CD4-positive, alpha-beta T cell (primary cell): ENCODE measurements at places on chromosomes 7 and 10.

DNA sequence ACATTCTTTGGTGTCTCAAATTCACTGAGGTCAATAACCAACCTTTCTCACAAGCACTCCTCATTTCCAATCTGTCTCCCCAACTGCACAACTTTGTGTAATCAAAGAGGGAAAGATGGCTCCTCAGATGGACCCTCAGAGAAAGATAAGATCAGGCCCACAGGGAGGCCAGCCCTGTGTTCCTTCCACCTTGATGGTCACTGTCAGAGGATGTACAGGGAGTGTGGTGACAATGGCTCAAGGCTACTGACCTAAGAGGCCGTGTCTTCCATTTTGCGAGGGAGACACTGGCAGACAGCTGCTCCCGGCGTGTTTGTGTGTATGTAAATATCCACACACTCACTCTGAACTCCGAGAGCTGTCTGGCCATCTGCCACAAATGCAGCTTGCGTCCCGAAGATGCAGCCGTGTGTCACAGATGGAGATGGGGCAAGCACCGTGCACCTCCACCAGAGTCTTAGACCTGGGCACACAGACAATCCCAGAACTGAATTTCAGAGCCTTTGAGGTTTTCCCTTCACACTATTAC is 712.1 kb upstream of the NRP1 start:
- no peak for DNase-seq

- DNase-seq = no peak
These were observed 952 bp downstream of the DNMBP start for GRCh38 chr10:100008708-100009282.

DNA sequence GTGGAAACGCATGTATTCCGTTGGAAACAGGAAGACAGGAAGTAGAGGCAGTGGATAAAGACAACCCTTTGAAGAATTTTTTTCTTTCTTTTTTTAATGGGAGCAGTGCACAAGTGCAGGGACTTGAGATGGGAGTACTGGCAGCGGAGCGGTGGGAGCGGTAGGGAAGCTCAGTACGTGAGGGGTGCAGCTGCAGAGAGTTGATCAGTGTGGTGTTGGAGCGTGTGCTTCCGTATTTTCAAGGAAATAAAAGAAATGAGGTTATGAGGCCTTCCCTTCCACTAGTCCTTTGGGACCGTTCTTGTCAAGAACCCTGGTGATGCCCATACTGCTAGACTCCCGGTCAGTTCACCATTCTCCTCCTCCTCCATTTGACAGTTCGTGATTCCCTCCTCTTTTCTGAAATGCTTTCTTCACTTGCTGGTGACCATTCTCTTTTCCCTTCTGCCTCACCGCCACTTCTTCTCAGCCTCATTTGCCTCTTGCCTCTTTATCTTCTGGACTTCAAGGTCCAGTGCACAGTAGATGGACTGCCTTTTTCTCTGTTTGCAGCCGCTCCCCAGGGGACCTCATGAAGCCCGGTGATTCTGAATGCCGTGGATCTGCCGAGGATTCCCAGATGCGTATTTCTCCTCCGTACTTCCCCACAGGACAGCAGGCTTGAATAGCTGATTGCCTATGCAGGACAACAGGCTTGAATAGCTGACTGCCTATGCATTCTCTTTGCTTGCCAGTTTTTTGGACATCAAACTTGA is 39.1 kb upstream of the TMEM236 start:
- DNase-seq = no peak

DNA sequence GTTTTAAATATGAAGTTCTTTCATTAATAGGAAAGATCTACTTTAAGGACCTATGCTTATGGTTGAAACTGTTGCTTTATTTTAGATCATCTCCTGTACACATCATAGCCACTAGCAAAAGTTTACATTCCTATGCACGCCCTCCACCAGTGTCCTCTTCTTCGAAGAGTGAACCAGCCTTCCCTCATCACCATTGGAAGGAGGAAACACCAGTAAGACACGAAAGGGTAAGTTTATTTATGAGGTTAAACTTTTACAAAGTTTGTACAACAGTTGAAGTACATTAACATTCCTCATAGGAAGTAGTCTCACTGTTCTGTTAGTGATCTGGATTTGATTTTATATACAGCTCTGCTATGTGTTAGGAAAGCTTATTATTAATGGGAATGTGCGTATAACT is 16.9 kb downstream of the HBP1 start:
- DNase-seq = no peak

GRCh38 chr7:118492466-118492865 is 268.0 kb downstream of the ANKRD7 start:
- no peak for DNase-seq

DNA sequence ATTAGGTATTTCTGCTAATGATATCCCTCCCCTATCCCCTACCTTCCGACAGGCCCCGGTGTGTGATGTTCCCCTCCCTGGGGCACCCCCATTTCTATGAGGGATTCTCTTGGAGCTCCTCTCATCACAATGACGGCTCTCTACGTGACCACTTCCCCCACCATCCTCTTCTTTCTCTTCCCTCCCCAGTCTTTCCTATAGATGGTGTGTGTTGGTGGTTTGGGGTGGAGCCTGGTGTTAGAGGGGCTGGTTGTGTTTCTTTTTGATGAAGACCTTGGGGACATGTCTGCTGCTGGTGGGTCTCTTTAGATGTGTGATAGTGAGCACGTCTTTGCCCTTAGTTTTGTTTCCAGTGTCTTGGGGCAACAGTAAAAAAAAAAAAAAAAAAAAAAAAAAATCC is 28.6 kb downstream of the RPS24 start:
- no peak for DNase-seq

- DNase-seq = no peak
These were observed 89.7 kb upstream of the STEAP1B start for GRCh38 chr7:22589641-22590201.

- no peak for DNase-seq
These were observed 257.2 kb upstream of the GLI3 start for GRCh38 chr7:42494199-42494710.

GRCh38 chr7:140996-141395 is 51.4 kb upstream of the FAM20C start:
- DNase-seq = no peak

GRCh38 chr10:118845776-118846175 is 91.0 kb upstream of the CACUL1 start:
- no peak for DNase-seq

- no peak for DNase-seq
These were observed 21.9 kb downstream of the PSAP start for GRCh38 chr10:71829171-71829570.

DNA sequence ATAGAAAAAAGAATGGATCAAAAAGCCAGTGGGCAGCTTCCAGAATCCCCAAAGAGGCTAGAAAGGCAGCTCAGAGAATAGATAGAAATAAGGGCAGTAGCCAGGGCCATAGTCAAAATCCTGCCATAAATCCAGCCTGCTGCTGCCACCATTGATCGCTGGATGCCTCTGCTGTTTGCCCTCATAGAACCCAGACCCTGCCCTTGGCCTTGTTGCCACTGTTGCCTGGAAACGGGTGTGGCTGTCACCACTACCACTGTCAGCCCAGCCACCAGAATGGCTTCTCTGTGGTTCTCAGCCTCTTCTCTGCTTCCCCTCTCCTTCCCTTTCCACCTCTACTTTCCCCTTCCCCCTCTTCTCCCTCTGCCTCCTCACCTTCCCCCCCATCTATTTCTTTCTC is 57.8 kb downstream of the HHEX start:
- no peak for DNase-seq

- DNase-seq = no peak
These were observed 199.5 kb downstream of the GFRA1 start for GRCh38 chr10:116073510-116073909.

GRCh38 chr10:34169677-34170076 is 645.4 kb downstream of the PARD3 start:
- DNase-seq = no peak

DNA sequence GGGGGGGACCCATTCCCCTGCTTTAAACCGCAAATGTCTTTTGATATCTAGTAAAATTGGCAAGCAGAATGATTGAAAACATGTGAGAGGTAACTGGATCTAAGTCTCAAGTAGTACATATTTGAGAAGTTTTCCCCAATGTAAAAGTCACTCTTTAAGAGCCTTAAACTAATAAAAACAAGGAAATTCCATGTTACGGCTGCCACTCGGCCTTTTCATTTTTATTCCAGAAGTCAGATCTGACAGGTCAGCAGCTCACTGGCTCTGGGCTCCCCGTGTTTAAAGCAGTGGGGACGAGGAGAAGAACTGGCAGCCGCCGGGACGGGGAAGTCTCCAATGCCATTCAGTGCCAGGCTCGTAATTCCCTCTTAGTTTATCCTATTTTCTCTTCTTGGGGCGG is 80.7 kb downstream of the CUX1 start:
- DNase-seq = no peak

- no peak for DNase-seq
These were observed 3.2 kb downstream of the BEND7 start for GRCh38 chr10:13525663-13526062.

DNA sequence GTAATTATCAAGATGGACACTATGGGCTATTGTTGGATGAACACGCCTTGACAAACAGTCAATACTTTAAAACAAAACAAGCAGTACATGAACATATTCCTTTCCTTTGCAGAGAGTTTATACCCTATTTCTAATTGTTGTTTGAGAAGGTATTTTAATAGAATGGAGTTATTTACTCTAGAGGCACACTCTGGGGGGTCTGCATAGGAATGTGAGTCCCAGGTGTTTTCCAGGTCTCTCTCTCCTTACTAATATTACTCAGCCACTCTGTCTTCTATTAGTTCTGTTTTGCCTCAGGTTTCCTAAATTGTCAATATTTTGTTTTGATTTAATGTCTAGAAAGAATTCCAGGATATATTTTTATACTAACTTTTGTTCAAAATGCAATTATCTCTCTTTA is 1091.4 kb downstream of the CNTNAP2 start:
- DNase-seq = no peak

GRCh38 chr10:7933262-7933661 is 115.0 kb downstream of the TAF3 start:
- DNase-seq = no peak

DNA sequence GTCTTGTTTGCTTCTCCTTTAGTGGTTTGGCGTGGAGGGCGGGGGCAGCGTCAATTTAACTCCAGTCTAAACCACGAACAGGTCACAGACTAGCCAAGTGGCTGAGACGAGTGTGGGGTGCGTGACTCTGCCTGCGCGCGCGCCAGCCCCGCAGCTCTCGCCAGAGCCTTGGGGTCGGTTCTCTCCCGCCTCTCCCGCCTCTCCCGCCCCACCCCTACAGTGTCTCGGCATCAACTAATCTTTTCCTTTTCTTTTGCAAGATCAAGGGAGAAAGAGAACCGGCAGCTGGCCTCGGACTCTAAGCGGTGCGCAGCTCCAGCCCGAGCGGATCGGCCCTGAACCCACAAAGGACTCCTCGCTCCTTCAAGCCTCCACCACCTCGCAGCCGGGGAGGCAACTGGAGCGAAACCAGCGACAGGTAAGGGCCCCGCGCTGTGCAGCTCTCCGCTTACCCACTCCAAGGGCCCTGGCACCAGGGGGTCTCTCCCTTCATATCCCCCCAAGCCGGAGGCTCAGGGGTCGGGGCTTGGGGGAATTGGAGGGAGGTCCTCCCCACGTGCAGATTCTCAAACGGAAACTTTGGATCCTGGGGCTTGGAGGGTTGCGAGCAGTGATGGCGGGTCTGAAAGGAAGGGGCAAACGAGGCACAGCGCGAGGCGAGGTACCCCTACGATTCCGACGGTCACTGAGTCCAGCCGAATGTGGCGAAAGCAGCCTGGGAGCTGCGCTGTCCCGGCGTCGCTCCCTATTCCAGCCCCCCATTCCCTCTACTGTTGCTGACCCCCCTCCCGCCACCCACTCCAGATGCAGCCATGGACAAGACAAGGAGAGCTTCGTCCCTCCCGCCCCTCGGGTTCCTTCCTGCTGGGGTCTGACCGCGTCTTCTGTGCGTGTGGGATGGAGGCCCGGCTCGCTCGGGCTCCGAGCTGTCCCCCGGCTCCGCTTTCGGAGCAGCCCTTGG is 829 bp downstream of the CHRM2 start:
- no peak for DNase-seq

DNA sequence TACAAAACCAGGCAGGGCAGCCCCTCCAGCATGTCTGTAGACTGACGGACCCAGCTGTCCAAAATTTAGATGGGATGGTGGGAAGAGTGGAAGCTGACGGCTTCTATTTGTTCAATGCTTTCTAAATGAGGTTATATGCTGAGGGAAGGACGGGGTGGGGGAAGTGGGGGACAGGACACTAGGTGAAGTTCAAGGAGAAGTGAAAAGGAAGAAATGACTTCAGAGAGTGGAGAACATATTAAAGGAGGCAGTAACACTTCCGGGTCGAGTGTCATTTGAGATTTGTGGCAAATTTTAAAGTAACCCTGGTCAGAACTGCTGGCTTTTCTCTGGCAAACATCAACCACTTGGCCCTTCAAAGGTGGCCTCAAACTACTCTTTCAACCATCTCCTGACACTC is 9.4 kb downstream of the PIP4K2A start:
- DNase-seq = peak; percentile 29

DNA sequence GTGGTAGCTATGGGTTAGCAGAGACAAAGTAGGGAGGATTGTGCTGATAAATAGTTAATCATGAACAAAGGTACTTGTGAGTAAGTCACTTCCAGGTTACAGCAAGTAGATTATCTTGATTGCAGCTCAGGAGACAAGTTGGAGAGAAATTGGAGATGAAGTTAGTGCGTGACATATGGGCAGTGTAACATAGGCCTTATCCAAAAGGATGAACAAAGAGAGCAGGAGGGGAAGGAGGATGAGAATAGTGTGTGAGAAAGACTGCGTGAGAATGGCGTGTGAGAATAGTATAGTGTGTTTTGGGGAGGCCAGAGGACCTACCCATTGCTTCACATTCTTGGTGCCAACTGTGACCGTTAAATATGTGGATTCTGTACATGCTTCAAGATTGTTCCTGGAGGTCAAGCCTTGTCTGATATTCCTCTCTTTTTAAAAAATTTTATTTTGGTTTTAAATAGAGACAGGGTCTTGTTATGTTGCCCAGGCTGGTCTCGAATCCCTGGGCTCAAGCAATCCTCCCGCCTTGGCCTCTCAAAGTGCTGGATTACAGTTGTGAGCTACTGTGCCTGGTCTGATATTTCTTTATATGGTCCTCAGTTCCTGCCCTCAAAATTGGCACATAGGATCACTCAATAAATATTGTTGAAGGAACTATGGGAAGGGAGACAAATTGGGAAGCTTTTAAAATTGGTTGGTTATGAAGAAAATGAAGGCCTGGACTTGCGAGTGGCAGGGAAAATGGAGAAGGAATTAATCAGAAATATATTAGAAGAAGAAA is 3.2 kb downstream of the VCL start:
- DNase-seq = no peak
